ENCODE measurements at places on chromosomes 6 and 20.

GRCh38 chr6:38400764-38401163 lies 239.0 kb downstream of the BTBD9 start:
- DNase-seq: no peak

DNA sequence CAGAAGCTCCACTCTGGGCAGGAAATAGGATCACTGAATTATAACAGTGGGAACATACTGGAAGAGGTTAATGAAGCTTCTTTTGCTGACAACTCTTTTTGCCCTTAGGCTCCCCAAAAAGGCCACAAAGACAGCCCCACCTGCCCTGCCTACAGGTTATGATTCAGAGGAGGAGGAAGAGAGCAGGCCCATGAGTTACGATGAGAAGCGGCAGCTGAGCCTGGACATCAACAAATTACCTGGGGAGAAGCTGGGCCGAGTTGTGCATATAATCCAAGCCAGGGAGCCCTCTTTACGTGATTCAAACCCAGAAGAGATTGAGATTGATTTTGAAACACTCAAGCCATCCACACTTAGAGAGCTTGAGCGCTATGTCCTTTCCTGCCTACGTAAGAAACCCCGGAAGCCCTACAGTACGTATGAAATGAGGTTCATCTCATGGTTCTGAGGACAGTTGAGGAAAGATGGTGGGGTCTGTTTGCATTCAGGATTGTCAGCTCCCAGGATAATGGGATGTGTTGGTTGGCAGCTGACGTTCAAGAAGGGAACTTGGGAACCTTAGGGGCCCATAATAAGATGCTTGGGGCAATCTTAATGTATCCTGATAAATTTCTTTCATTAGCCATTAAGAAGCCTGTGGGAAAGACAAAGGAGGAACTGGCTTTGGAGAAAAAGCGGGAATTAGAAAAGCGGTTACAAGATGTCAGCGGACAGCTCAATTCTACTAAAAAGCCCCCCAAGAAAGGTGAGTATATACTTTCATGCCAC lies 11.5 kb downstream of the BRD2 start:
- DNase-seq: no peak

GRCh38 chr6:137315081-137315480 lies 95.9 kb upstream of the IFNGR1 start:
- no peak for DNase-seq

- DNase-seq: peak; percentile 65
These were observed 17.9 kb upstream of the EXOC2 start for GRCh38 chr6:710601-711571.

GRCh38 chr6:82066991-82067411 lies 180.5 kb downstream of the IBTK start:
- DNase-seq: no peak

GRCh38 chr20:38267296-38267695 lies 6.8 kb upstream of the KIAA1755 start:
- no peak for DNase-seq

DNA sequence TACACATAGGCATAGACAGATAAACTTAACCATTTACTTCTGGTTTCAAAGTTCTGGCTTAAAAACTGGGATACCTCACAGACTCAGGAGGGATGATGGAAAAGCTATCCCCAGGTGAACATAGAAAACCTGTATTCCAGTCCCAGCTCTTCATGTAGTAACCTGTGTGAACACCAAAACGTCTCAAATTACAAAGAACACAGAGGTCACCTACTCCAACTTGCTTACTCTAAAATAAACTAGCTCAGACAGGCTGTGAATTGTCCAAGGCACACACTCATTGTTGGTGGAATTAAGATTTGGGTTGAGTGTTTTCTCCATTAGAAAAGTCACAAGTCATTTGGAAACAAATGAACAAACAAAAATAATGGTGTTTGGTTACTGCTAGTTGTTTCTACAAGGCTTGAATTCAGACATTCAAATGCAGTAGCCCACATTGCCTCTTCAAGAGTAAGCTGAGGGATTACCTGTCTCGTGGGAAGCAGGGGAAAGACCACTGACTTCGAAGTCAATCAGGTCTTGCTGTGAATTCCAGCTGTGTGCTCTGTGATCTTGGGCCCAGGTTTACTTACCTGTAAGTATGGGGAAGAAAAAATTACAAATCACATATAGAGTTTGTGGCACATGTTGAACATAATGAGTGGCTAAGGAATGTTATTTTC lies 48.2 kb upstream of the LRRC1 start:
- DNase-seq: no peak

DNA sequence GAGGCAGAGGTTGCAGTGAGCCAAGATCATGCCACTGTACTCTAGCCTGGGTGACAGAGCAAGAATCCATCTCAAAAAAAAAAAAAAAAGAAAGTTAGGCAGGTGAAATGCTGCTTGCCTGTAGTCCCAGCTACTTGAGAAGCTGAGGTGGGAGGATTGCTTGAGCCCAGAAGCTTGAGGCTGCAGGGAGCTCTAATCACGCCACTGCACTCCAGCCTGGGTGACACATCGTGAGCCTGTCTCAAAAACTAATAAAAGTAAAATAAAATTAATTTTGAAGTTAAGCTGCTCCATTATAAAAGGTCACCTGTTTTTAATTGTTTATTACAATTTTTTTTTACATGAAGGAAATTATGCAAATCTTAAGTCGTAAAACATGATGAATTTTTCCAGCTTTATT lies 23.2 kb upstream of the SAMHD1 start:
- DNase-seq: no peak

DNA sequence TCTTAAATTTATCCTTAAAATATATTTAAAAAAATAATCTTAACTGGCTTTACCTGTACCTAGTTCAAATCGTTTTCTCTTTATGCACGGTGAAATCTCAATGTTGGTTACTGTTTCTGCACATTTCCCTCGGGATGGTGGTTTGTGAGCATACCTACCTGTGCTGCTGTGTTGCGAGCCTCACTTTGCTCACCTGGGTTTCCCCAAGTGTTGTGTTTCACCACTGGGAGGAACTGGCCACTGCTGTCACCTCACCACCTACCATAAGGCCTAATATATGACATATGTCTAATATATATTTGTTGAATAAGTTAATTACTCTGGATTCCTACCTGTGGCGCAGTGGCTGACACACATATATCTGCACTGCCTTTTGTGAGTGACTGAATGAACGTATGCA lies 493.5 kb upstream of the FLRT3 start:
- no peak for DNase-seq

- no peak for DNase-seq
These were observed 61.4 kb downstream of the NOL4L start for GRCh38 chr20:32523613-32524213.

- no peak for DNase-seq
These were observed 392.5 kb upstream of the SASH1 start for GRCh38 chr6:147949981-147950622.

GRCh38 chr6:11848852-11849731 lies 70.5 kb upstream of the ADTRP start:
- no peak for DNase-seq

- no peak for DNase-seq
These were observed 124.7 kb upstream of the MARCKS start for GRCh38 chr6:113732384-113732966.
